SK-N-SH (cell line): ENCODE measurements at places on chromosomes 3 and 15. TPM values are rescaled to one million over a fixed set of nuclear protein-coding genes. Genes with fewer than 3 reads are reported as not detected.

The C15orf40 gene
- polyA plus RNA-seq: 44.1 and 46.6 TPM in 2 replicates

The PTX3 gene
- 208 and 248 TPM in 2 replicates for polyA plus RNA-seq

The GOLGA6L4 gene
- 0.94 and 1.3 TPM in 2 replicates for polyA plus RNA-seq

The WDR53 gene
- polyA plus RNA-seq: 7.0 and 9.3 TPM in 2 replicates

The LRRC2 gene
- polyA plus RNA-seq: 0.13 and 0.23 TPM in 2 replicates

The SMCO1 gene
- polyA plus RNA-seq: not detected in 2 replicates

The SLC15A2 gene
- polyA plus RNA-seq: 0.10 TPM in 2 replicates

The SLC6A20 gene
- not detected in 2 replicates for polyA plus RNA-seq

The STXBP5L gene
- polyA plus RNA-seq: 0.03 and 0.06 TPM in 2 replicates

The SYNPR gene
- not detected in 2 replicates for polyA plus RNA-seq

The CCDC54 gene
- not detected in 2 replicates for polyA plus RNA-seq

The AGBL1 gene
- not detected in 2 replicates for polyA plus RNA-seq

The CAPN3 gene
- polyA plus RNA-seq: 1.8 and 1.9 TPM in 2 replicates

The ZNF660 gene
- polyA plus RNA-seq: 1.0 and 1.4 TPM in 2 replicates

The IGDCC3 gene
- polyA plus RNA-seq: 0.37 and 0.43 TPM in 2 replicates
